ENCODE measurements at places on chromosomes 6 and 20.

- no peak for DNase-seq
Measured at GRCh38 chr6:48075181-48075580, 35.8 kb downstream of the PTCHD4 start.

- DNase-seq = no peak
Measured at GRCh38 chr6:11253594-11253993, 21.1 kb upstream of the NEDD9 start.

DNA sequence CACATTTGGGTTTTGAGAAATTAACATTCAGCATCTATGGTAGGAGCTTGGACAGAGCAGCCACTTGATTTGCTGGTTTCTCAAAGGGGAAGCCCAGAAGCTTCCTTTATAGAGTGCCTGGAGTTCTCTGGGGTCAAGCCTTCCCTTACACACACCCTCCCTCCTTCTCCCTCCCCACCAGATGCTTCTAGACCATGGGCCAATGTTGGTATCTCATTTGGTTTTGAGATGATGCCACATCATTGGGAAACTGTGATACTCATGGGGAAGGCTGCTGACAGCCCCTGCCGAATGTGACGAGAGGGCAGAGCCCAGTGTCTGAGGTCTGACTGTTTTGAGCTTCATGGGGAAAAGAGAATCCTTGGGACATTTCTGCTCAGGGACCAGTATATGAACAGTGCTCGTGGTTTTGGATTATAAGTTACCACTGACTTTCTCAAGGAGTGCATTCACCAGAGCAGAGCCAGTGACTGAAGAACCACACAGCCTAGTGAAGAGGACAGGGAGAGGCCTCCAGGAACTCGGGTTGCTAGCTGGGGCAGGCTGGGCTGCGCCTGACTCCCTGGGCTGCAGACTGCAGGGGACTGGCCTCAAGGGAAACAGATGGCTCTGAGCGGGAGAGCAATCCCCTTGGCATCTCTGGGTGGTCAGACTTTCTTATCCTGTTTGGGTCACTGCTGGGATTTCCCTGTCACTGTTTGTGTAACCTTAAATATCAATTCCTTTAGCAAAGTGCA lies 46.4 kb upstream of the CST5 start:
- no peak for DNase-seq

- DNase-seq = no peak
Measured at GRCh38 chr6:158643836-158644230, 710 bp downstream of the DYNLT1 start.

DNA sequence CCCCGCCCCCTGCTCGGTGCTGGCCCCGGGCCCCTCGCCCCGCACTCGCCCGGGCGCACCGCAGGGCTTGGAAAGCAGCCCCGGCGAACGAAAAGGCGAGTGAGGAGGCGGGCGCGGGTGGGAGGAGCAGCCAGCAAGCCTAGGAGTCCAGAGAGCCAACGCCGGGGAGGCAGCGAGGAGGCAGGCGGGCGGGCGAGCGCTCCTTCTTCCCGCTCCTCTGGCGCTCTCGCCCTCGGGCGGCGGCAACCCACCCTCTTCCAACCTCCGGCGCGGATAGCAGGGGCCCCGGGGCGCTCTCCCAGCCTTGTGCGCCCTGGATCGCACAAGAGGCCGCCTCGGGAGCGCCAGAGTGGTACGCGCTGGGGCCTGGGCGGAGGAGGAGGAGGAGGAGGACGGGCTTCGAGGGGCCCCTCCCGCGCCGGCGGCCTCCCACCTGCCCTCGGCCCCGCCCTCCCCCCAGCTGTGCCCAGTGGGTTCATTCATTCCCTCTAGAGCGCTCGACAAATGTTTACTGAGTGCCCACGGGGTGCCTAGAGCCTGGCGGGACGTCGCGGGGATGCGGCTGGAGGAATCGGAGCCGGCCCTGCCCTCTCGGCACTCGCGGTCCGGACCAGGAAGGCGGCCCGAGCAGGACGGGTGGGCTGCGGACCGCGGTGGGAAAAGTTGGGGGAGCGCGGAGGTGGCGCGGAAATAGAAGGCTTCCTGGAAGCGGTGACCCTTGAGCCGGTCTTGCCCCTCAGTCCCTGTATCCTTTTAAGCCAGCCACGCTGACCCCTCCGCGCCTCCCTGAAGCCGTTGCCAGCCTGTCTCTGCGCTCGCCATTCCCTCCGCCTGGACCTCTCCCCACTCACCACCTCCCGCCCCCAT lies at the start of gene BMP7:
BMP7 (minus strand) TSS at position 351 of the 867 bp plus-strand sequence. CDS start 519 bp downstream, outside the sequence.
- peak; percentile 33 for DNase-seq

DNA sequence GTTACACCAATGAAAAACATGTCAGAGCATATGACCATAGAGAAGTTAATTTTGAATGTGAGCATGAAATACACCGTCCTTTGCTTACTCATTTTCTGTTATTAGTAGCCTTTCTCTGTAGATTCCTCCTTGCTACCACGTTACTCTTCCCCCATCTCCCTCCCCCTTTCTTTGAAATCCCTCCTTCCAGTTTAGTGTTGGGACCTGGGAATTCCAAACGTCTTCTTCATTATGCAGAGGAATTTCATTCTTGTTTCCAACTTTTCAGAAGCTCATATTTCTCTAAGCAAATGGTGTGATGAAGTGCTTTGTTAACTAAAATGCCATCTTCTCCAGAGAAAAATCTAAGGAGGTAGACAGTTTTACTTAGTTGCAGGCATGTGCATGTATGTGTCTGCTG lies 122.4 kb downstream of the MCHR2 start:
- DNase-seq = no peak

DNA sequence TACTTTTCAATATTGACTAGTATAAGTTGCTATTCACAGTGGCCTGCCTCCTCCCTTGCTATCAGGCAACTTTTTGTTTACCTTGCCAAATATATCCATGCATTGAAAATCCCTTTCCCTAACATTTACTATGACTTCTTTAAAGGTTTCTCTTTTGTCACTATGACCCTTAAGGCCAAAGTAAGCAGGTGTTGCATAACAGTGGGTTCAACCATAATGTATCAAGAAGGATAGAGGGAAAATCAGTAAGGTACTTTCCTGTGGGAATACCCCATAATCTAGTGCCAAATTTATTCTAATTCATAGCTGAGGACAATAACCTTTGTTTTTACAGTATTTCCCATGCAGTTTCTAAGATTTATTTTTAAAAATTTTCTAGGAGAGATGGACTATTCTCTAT lies 527.6 kb downstream of the CDKAL1 start:
- DNase-seq = no peak
